Renal cortex interstitium (tissue), 15 donors: ENCODE measurements at places on chromosomes 13 and 19.

GRCh38 chr13:111317571-111318345 is 2.7 kb upstream of the TEX29 start:
- no peak for DNase-seq

- DNase-seq, result no peak
Observed at GRCh38 chr19:38453596-38453995, 20.1 kb downstream of the RYR1 start.

DNA sequence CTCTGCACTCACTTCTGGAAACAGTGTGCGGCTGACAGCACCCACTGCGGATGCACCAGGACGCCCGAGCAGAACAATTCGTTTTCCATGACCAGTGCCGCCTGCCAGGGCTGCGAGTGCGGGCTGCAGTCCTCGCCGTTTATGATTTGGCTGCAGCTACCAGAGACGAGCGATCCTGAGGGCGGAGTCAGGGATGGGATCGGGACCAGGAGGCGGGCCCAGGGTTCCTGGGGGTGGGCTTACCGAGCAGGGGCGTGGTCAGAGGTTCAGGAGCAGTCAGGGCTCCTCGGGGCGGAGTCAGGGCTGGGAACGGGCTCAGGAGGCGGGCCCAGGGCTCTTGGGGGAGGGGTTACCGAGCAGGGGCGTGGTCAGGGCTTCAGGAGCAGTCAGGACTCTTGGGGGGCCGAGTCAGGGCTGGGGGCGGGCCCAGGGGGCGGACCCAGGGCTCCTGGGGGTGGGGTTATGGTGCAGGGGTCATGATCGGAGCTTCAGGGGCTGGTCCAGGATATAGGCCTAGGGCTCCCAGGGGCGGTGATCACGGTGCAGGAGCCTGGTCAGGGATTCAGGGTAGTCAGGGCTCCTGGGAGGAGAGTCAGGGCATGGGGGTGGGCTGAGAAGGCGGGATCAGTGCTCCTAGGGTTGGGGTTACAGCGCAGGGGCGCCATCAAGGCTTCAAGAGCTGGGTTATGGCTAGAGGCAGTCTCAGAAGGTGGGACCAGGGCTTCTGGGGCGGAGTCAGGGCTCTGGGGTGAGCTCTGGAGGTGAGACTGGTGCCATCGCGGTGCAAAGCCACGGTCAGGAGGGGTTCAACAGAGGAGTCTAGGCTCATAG is 1.7 kb downstream of the KLK4 start:
- DNase-seq, result no peak

DNA sequence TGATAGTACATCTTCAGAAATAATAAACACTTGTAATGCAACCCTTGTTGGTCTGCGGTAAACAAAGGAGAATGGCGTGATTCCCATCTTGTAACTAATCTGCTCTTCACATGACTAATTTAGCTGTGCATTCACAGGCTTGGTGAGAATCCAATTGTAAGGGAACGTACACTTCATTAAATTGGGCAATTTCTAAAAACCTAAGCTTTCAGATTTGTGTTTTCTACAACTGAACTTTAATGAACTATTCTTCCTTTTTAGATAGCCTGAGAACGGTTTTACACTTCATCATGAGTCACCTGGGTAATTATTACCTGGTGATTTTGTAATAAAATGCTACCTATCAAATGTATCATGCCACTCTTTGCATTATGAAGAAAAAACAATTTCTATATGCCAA is 306.9 kb downstream of the KLF5 start:
- DNase-seq, result no peak

DNA sequence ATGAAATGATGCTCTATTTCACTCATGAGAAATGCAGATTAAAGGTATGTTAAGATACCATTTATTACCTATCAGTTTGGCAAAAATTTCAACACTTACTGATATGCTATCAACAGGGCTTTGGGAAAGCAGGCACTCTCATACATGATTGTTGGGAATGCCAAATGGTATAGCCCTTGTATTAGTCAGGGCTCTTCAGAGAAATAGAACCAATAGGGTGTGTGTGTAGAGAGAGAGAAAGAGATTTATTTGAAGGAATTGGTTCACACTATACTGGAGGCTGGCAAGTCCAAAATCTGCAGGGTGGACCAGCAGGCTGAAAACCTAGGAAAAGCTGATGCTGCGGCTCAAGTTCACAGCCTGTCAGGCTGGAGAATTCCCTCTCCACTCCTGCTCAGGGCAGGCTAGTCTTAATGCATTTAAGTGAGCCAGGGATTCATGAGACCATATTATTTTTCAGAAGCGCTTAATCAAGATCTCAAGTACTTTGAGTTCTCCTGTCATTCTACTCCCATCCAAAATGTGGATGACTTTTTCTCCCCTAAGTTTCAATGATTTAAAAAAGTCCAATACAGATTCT is 72.4 kb downstream of the NHLRC3 start:
- DNase-seq, result no peak

DNA sequence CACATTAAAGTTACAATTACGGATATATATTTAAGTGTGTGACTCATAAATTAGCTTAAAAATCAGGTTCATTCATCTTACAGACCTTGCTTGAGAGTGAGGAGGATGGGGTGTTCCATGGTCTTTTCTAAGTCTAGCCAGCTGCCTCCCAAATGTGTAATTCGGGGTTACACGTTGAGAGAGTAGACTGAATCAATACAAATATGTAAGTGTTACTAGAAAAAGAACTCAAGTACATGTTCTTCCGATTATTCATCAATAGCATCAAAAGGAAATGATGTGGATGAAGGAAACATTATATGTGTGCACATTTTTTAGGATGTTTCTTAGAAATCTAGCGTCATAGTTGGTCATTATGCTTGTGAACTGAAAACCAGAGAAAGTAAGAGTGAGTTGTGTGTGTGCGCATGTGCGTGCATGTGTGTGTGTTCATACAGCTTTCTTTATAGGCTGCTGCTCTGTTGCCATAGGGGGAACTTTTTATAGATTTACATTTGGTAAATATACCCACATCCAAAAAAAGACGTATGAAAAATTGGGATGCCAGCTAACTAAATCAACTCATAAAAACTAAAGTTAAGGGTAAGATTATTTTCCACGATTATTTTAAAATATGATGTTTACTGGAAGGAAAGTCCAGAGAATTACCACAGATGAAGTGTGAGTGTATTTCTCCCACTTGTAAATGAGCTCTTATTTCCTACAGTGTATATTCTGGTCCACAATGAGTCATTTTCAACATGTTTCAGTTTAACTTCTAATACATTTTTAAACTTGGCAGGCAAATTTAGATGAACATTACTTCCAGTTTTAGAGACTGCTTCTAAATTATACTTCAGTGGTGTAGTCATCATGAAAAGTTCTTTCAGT is 82.4 kb downstream of the PIBF1 start:
- DNase-seq, result no peak

DNA sequence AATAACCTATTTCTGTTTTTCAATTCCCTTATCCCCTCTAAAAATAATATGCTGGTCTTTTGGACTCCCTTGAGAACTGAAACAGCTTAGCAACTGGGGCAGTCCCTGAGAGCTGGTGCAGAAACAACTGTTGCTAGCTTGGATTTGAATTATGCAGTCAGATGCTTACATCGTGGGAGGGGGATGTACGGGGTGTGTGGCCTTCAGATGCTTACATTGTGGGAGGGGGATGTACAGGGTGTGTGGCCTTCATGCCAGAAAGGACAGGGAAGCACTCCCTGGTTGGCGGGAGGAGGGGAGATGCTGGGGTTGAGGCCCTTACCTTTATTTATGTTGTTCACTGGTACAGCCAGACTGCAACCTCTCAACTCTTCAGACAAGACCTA is 25.6 kb downstream of the LRCH1 start:
- no peak for DNase-seq

DNA sequence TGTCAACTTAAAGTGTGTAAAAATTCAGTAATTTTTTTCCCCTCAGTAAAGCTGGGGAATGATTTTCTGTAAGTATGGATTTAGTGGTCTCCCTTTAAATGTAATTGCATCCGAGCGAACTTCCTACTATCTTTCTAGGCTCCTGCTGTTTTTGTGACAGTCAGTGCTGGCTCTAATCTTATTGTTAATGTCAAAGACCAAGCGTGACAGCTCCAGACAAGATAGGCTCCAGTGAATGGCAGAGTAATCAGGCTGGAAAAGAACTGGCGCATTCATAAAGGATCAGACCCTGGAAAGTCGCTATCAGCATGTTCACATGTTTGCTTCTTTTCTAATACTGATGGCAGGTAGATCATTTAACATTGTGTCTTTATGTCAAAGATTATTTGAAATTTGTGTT is 908.0 kb upstream of the ATXN8OS start:
- no peak for DNase-seq
